ENCODE measurements at places on chromosomes 6 and 20. TPM values are rescaled to one million over a fixed set of nuclear protein-coding genes. Genes with fewer than 3 reads are reported as not detected.

SAMD10 gene
- 4.0 TPM for total RNA-seq

TRIM10 gene
- total RNA-seq, result not detected

TMEM217 gene
- 2.5 TPM for total RNA-seq

SMLR1 gene
- not detected for total RNA-seq

JPH2 gene
- total RNA-seq, result 0.16 TPM

CGAS gene
- total RNA-seq, result 7.1 TPM

GJA1 gene
- 187 TPM for total RNA-seq

TREM2 gene
- total RNA-seq, result not detected

SAPCD1 gene
- total RNA-seq, result not detected

C6orf163 gene
- 0.13 TPM for total RNA-seq

BPI gene
- total RNA-seq, result 0.13 TPM

TCP11 gene
- total RNA-seq, result not detected

CALHM4 gene
- total RNA-seq, result not detected

WFDC10B gene
- not detected for total RNA-seq

HLA-DQB1 gene
- total RNA-seq, result 0.32 TPM

BPIFA1 gene
- not detected for total RNA-seq

WFDC8 gene
- not detected for total RNA-seq

VSX1 gene
- not detected for total RNA-seq

DEFB112 gene
- total RNA-seq, result not detected

NKAPL gene
- total RNA-seq, result 2.5 TPM

RIN2 gene
- 25.9 TPM for total RNA-seq

NNAT gene
- total RNA-seq, result 8.0 TPM

VSTM2L gene
- total RNA-seq, result 6.1 TPM

TXLNB gene
- total RNA-seq, result under 0.01 TPM

GPX5 gene
- total RNA-seq, result not detected

STX11 gene
- total RNA-seq, result 2.6 TPM

SPTLC3 gene
- 2.1 TPM for total RNA-seq

C6orf58 gene
- total RNA-seq, result not detected

TNF gene
- not detected for total RNA-seq

COL9A1 gene
- not detected for total RNA-seq

CPXM1 gene
- 3.0 TPM for total RNA-seq

MYMX gene
- total RNA-seq, result 2.0 TPM

SIM1 gene
- total RNA-seq, result 0.08 TPM

MCCD1 gene
- not detected for total RNA-seq

IL17A gene
- not detected for total RNA-seq

FAM229B gene
- 4.7 TPM for total RNA-seq

SASH1 gene
- total RNA-seq, result 17.0 TPM

DLL1 gene
- total RNA-seq, result 5.9 TPM

PREX1 gene
- 2.8 TPM for total RNA-seq
